Frontal cortex (tissue), 4 donors: ENCODE measurements at places on chromosomes 11 and 22.

DNA sequence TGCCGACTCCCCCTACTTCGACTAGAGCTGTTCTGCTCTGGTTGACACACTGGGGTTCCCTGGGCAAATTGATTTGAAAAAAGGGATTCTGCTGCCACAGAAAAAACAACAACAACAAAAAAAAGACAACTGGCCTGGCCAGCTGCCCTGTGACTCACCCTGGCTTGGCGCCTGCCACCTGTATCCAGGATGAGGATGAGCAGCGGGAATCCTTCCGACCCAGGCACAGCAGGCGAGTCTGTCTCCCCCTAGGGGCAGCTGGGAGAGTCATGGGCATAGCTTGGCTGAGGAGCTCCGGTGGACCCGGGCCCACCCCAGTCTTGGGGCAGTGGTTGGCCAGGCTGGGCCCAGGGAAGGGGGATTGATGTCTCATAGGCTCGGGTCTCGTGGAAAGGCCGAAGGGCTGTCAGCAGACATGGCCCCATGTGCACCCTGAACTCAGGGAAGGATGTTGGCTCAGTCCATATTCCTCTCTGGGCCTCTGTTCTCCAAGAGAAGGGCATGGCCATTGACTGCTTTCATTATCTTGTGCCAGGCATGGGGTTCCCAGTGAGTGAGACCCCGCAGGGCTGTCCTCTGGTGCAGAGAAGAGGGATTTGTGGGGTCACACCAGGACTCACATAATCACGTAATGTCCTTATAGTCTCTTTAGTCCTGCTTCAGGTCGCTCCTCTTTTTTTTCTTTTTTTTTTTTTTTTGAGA lies 10.4 kb upstream of the SUN2 start:
- no peak for DNase-seq

DNA sequence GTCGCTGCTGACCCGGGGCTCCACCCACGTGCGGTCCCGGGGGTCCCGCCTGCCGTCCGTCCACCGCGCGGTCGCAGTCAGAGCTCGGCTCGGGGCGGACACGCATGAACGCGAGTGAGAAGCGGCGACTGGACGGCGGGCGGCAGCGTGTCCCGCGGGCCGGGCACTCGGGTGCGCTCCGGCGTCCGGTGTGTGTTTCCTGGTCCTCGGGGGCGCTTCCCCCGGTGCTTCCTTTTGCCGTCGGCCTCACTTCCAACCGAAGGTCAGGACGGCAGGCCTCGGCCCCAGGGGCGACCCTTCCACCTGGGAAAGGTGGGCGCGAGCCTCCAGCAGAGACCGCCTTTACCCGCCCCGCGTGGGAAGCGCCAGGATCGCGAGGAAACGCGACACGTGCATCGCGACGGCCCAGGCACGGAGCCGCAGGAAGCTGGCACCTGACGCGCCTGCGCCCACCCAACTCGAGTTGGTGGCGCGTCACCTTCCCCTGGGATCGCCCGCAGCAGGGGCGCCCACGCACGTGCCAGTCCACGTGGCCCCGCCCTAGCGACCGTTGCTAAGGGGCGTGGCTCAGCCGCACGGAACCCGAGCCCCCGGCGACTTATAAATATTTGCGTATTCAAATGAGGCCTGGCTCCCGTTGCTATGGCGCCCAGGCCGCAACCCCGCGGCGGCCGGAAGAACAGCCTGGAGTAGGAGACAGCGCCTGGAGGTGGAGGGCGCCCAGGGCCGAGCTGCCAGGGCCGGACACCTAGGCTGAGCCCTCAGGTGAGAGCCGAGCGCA lies at the start of gene LRRC56:
TSS of gene LRRC56 (plus strand) at position 687 of the 781 bp plus-strand sequence. CDS start 3,158 bp downstream, outside the sequence.
- DNase-seq, result peak; percentile 80

- no peak for DNase-seq
These were observed 12.7 kb upstream of the TMEM218 start for GRCh38 chr11:125123947-125124617.

DNA sequence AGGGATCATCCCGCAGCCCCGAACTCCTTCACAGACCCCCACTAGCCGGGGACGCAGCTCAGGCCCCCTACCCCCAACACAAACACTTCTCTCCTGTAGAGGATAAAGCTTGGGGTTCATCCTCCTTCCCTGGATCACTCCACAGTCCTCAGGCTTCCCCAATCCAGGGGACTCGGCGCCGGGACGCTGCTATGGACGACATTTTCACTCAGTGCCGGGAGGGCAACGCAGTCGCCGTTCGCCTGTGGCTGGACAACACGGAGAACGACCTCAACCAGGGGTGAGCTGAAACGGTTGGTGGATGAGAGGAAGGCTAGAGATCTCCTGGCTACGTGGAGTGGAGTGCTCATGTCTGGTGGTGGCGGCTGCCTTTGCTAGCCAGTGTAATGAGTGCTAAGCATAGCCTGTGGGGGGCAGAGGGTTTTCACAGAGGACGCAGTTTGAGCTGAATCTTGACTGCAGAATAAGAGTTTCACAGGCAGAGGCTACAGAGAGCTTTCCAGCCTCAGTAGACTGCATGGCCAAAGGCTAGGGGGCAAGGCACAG lies 580 bp downstream of the ILK start:
- DNase-seq, result peak; percentile 73

- no peak for DNase-seq
These were observed 11.4 kb downstream of the PACS1 start for GRCh38 chr11:66081505-66081904.

DNA sequence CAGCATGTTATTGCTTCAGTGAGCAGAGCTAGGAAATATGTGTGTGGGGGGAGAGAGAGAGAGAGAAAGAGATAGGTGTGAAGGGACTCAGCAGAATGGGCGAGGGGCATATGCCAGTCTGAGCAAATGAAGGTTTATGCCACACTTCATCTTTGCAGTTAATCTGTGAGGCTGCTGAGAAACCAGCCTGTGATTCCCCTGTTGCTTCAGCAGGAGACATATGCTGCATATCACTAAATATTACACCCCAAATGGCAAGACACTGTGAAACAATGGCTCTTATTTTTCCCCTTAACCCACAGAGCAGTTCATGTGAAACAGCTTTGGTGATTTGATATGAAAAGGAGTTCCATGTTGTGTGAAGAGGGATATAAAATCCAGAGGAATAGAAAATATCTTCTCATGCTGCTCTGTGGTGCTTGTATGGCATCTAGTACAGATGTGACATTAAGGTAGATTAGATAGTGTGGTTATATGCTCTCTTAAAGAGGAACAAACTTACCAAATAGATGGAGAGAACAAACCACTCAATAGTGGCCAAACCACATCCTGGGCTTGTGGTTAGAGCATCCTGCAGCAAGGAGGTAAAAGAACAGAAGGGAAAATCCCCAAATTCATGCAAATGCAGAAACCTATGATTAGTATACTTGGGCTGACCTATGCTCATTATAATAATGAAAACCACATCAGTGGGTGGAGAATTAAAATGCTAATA lies 864.2 kb downstream of the FAM181B start:
- no peak for DNase-seq

DNA sequence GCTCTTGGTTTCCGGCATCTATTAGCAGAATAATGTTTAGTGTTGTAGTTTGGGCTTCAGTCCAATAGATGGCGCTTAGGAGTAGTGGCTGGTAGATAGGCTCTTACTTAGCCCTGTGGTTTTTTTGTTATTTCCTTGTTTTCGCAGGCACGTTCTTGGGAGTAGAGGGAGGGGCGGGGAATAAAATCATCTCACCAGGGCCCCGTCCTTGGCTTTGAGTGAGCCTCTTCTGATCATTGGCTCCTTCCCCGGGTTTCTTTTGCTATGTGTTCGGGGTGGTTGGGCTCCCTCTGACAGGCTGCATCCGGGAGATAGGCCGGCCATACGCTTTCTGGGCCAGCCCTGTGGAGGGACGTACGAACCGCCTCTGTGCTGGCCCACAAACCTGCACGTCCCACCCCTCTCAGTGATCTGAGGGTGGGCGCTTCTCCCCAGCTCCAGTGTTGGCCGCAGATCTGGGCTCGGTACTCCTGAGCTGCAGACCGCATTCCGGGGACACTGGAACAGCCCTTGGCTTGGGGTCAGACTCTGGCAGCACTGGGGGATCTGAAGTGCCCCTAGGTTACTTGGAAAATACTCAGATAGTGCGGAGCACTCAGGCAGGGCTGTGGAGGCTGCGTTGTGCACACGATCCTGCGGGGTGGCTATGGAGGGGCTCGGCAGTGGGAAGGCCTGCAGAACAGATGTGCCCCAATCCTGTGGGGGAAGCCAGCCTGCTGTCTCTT lies 217.0 kb downstream of the DYNC2H1 start:
- DNase-seq, result peak; percentile 31

DNA sequence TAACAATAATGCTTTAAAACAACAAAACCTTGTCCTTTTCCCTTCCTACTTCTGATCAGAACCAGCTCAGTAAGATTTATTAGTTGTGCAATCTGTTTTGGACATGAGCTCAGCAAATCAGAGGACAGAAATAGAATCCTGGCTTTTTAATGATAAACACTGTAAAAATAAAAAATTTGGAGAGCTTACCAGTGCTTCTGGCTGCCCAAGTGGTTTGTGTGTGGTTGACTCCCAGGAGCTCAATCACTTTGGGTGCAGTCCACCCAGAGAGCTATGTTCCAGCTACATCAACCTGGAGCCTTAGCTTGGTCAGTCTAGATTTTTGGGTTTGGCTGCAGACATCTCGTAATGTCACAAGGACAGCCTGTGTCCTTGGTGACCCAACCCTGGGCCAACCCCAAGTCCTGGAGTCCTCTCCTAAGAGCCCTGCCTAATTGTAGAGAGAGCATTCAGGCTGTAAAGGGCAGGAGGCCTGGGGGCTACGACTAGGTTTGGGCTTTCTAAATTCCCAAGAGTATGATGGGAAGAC lies 28.5 kb downstream of the CD44 start:
- no peak for DNase-seq

- no peak for DNase-seq
These were observed 2.0 kb upstream of the SERGEF start for GRCh38 chr11:18014876-18015275.

GRCh38 chr22:24171822-24172221 lies 9.5 kb upstream of the SUSD2 start:
- no peak for DNase-seq

GRCh38 chr11:17978553-17979287 lies 34.1 kb downstream of the SERGEF start:
- peak; percentile 51 for DNase-seq

DNA sequence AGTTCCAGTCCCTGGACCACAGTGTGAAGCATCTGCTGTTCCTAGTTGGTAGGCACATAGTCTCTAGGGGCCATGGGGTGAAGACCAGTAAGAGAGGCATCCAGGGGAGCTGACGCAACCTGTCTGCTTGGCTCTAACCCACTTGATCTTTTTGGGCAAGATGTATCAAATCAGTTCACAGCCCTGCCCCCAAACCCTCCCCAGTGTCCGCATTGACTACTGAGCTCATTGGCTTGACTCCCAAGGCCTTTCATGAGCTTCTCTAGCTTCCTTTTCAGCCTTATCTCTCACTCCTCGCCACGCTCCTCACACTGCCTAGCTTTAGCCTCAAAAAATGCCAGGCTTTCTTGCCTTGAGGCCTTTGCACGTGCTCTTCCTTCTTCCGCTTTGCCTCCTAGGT lies 29.7 kb upstream of the ABCC8 start:
- no peak for DNase-seq
